T-helper 17 cell (primary cell): ENCODE measurements at places on chromosomes 11 and 22.

GRCh38 chr11:73210916-73211667, 7.0 kb upstream of the P2RY2 start:
- DNase-seq: no peak

DNA sequence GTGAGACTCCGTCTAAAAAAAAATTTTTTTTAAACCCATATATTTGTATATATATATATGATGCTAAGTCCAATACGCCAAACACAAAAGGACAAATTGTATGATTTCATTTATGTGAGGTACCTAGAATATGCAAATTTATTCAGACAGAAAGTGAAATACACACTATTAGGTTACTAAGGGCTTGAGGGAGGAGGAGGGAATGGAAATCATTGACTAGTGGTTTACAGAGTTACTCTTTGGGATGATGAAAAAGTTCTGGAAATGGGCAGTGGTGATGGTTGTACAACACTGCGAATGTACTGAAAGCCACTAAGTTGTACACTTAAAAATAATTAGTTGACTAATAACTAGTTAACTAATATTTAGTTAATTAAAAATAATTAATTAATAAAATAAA, 36.2 kb upstream of the FGF3 start:
- DNase-seq: no peak

- no peak for DNase-seq
Measured at GRCh38 chr11:4464216-4465159, 15.4 kb downstream of the OR52K2 start.

- no peak for DNase-seq
Measured at GRCh38 chr11:766106-766935, 11.0 kb downstream of the GATD1 start.

- no peak for DNase-seq
Measured at GRCh38 chr11:95911369-95911759, 12.5 kb downstream of the MTMR2 start.

- no peak for DNase-seq
Measured at GRCh38 chr11:18071098-18071705, 25.1 kb upstream of the TPH1 start.

DNA sequence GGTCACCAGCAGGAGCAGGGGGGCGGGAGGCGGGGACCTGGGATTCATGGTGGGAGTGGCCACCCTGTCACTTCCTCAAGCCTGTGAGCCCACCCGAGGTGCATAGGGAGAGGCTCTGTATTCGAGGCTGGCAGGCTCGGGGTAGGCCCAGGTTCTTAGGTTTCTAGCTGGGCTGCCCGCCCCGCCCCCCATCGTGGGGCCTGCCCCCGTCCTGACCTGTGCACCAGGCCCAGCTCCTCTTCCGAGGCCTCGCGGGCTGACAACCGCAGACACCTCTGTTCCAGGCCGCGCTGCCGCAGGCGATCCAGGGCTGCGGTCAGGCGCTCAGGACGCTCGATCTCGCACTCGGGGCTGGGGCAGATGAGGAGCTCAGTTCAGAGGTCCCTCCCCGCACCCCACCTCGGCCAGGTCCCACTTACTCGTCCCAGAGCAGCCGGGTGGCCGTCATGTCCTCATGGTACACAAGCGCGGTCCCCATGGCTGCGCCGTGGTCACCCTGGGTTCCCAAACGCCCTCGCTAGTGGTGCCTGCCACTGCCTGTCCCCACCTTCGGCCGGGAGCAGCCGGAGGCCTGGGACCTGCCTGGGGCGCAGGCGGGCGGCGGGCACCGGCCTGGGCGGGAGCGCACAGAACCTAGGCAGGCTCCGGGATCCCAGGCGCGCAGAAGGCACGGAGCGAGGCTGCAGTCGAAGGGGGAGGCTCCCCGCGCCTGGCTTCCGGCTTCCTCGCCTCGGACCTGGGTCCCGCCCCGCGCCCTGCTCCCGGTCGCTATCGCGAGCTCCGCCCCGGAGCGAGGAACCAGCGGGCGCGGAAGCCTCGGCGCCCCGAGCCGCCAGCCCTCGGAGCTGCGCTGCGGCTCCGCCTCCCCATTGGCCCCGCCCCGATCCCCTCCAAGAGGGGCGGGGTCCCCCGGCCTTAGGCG, at the start of gene HDAC10:
HDAC10 (minus strand) TSS at position 711 of the 922 bp plus-strand sequence; CDS start at position 478, 233 bp downstream.
- peak; percentile 72 for DNase-seq
